ENCODE measurements at places on chromosomes 7 and 10. TPM values are rescaled to one million over a fixed set of nuclear protein-coding genes. Genes with fewer than 3 reads are reported as not detected.

SPDYE2 gene
- not detected for total RNA-seq

SORCS3 gene
- not detected for total RNA-seq

KLF14 gene
- not detected for total RNA-seq

DNA sequence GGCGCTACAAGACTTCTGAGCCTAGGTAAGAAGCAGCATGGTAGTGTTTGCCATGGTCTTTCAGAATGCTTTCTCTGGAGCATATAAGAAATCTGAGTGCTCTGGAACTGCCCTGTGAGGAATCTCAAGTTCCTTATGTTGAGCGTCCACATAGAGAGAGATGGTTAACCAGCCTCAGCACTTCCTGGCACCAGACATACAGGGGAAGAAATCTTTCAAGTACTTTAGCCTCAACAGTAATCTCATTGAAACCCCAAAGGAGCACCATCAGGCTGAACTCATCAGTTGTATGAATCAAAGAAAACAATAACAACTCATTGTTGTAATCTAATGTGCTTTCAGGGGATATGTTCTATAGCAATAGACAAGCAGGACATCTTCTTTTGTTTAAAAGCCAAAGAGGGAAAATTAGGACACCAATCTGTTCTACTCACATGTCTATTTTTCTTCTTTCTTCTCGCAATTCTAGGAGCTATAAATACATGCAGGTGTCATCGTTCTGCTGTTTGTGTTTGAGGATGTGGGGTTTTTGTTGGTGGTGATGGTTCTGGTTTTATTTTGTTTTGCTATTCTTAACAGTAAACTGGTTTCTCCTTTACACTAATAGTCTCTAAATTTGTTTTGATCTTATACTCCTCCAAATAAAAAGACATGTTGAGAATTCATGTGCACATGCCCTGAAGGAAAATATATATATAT lies 1145.0 kb upstream of the LRRN3 start:
- H3K4me1 ChIP-seq = no peaks in the 10 kb centered on the region
- H3K36me3 ChIP-seq = no peaks in the 10 kb centered on the region
- no peaks in the 10 kb centered on the region for H3K27me3 ChIP-seq
- H3K4me3 ChIP-seq = no peak overlapping the region
- H3K27ac ChIP-seq = no peak overlapping the region
- DNase-seq = no peak

DNA sequence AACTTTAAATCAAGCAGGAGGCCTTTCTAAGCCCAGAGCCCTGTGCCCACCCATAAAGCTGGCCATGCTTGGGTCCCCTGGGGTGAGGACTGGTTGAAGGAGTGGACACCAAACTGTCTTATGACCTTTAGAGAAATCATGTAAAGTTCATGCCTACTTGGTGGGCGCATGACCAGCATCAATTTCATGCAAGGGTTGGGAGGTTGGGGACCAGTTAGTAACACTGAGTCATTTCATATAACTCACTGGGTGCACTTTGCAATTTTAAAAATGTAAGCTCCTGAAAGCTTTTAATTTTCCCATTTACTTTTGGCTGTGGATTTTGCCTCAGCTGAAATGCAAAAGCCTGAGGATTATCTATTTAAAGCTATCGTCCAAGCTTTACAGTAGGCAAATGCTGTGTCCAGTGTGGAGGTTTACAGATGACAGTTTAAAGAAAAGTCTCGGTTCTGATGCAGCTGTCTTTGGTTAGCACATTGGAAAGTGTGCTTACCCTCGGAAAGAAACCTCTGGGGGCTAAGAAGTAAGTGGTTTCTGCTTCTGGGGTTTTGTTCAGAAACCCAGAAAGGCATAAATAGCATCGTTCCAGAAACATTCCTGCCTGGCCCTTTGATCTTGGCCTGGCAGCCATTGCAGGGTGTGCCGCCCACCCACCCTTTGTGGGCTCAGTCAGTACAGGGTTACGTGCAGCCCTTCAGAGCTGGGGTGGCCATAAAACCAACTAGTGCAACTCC lies 48.8 kb upstream of the CHST15 start:
- H3K27me3 ChIP-seq = no peaks in the 10 kb centered on the region
- H3K4me3 ChIP-seq = no peak overlapping the region
- no peak overlapping the region for H3K27ac ChIP-seq
- H3K36me3 ChIP-seq = no peaks in the 10 kb centered on the region
- no peak for DNase-seq

GPRIN2 gene
- not detected for total RNA-seq

ZNF503 gene
- total RNA-seq = 1.2 TPM

DNA sequence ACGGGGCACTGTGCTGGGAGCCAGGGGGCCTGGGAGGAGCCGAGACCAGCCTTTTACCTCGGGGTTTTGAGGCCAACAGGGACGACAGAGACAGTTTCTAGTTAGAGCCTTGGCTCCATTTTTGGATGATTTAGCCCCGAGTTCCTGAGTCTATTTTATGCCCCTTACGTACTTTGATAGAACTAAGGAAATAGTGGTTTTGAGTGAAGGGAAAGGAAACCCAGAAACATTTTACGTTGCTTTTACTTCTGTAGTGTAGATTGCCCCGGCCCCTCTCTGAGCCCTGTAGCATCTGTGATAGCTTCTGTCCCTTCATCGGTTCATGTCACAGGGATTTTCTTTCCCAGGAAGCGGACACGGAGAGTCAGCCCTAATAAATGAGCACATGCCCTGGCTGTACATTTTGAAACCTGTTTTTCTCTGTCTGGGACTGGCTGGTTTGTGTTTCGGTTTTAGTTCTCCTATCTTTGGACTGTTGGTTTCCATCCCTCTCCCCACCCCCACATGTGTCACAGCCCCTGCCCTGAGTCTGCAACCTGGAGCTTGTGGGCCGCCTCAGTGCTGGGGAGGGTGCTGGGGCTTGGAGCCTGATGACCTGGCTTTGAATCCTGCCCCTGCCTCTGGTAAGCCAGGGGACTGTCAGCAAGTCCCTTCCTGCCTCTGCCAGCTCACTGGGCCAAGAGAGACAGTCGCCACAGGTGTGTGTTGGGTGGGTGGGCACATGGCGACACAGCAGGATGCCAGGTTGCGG lies 6.9 kb upstream of the ORAI2 start:
- no peak overlapping the region for H3K27ac ChIP-seq
- no peaks in the 10 kb centered on the region for H3K27me3 ChIP-seq
- H3K4me3 ChIP-seq = no peak overlapping the region
- H3K4me1 ChIP-seq = peaks cover 7% of the 10 kb centered on the region
- no peak for DNase-seq
- H3K36me3 ChIP-seq = peaks cover 9% of the 10 kb centered on the region

Measured in A673 (cell line).